HS-5 (cell line): ENCODE measurements at places on chromosomes 6 and 20.
A peak's percentile ranks its signal among the peaks of the same experiment; 100 is the strongest.

DNA sequence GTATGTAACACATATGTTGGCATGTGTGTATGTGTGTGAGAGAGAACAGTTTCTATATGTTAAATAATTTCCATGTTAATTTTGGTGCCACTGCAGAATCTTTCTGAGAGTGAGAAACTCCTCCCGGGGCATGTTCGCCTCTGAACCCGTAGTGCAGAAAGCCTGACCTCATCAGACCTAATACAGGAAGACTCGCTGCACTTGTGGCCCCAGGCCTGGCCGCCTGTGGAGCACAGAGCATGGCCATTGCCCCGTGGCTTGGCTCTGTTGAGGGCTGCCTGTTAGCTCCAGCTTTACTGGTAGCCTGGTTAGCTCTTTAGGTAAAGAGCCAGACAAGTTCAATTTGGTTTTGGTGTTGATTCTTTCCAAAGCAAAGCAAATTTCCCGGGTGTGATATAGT, 25.5 kb downstream of the FARS2 start:
- DNase-seq, result no peak

DNA sequence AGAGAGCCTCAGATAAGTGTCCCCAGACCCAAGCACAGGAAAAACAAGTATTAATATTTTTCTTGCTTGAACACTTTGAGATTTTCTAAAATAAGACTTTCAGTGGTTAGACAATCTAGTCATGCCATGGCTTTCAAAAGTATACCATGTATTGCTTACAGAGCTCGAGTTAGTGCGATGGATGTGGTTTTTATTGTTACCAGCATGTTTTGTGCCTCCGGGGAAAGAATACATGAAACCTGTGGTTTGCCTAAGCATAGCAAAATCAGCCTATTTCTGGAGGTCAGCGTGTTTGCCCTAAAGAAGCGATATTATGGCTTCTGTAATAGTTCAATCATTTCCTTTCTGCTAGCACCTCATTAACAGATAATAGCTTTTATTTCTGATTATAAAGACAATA, 21.6 kb downstream of the RIN2 start:
- DNase-seq, result no peak

GRCh38 chr6:5838656-5839396, 167.9 kb downstream of the NRN1 start:
- no peak for DNase-seq

GRCh38 chr20:22386306-22386623, 198.1 kb downstream of the FOXA2 start:
- no peak for DNase-seq

DNA sequence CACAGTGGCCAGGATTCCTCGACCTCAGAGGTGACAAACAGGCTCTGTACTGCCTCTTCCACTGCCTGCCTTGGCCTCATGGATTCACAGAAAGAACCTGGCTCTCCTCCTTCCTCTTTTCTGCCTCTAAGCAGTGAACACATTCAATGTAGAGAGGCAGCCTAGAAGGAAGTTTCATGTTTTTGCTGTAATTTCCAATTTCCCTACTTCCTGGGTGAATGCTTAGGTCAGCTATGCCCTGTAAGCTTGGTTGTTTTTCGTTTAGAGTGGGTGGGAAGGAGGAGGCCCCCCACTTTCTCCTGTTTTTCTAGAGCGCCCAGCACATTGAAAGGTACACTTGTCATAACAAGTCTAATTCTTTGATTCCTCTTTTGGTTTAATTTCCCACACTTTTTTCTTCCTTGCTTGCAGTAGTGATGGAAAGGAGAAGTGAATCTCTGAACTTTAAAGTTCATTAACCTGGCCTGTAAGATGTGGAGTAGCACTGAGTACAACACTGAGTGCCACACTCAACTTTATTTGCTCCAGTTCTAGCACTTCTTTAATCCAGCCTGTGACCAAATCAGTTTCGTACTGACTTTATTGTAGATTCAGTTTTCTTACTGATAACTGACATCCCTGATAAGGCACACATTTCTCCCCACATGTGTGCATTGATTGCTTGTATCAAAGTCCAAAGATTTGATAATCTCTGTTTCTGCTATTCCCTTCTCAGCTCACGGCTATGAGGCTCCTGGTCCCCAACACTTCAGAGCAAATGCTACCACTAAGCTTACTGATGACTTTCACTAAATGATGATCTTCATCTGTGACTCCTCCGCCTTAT, 100.0 kb upstream of the MAN1A1 start:
- DNase-seq, result no peak

DNA sequence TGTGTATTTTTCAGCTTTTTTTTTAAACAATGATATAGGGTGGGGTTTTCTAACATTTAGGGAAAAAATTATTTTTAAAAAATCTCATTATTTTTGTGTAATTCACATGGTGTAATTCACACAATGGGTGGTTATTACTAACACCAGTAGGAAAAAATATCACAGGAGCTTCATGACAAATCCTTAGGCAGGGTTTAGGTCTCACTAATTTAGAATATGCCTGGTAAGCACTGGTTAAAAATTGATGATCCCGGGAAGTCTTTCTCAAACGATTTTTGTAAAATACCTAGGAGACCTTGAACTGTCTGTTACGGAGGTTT, 29.5 kb upstream of the ZNF217 start:
- DNase-seq, result no peak

GRCh38 chr6:715709-716491, 23.0 kb upstream of the EXOC2 start:
- DNase-seq, result no peak

- DNase-seq, result peak; percentile 79
These were observed 1.3 kb downstream of the RNF24 start for GRCh38 chr20:4014031-4014474.

DNA sequence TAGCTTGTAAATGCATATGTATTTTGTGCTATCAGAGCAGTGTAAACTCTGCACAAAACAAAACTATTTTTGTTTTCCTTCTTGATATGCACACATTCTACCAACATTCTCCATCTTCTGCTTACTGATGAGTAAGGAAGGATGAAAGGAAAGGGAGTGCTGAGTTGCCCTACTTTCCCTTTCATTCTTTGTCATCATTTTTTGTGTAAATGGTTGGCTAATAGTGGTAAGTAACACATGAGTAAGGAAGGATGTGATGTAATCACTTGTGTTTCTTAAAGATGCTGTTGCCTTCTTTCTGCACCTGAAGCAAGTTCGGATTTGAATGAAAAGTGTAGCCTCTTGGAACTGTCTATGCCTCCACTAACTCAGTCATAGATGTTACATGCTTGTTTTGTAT, 4.6 kb upstream of the REV3L start:
- DNase-seq, result no peak

DNA sequence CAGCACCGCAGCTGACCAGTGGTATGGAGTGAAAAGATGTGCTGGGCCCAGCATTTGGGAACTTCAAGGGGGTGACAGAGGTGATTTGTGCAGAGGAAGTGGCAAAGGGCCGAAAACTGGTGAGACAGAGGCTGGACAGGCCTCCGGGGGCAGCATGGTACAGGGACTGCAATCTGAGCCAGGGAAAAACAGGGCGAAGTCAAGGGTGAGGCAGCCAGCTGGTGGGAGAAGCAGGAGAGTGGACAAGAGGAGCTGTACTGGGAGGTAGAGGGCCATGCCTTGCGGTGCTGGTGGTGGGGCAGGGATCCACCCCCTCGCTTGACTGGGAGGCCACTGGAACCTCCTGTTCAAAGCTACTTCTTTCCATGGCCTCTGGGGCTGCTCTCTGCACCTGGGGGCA, 7.3 kb upstream of the GFRA4 start:
- DNase-seq, result no peak

DNA sequence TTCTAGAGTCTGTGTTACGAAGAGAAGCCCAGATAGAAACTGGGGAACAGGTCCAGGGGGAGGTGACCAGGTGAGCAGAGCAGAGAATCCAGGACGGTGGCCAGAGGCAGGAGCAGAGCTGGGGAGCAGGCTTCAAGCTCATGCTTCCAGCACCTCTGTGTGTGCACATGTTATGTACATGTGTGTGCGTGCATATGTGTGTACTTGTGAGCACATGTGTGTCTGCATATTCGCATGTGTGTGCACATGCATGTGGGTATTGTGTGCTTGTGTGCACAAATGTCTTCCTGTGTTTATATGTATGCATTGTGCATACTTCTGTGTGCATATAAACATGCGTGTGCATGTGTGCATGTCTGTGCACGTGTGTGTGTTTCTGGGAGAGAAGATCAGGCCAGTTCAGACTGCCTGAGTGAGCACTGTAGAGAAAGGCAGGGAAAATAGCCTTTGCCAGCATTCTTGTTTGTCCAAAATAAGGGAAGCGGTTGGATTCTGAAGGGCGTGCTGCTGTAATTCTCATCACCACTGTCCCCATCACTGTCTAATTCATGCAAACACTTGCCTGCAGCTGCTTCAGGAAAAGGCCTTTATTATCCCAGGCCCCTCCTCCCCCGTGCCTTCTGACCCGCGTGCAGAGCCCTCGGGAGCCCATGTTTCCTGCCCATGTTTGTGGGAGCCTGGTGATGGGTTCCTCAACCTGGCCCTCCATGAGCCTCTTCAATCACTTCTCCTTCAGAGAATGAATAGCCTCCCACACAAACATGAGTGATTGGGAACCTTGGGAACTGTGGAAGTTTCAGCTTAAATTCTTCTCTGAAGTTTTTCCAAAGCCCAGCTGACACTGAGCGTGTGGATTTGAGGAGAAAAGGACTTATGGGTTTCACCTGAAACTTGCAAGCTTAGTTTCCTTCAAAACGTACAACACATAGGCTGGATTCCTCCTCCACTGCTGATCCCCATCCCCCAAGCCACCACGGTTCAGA, 161.7 kb upstream of the AFDN start:
- no peak for DNase-seq

- DNase-seq, result no peak
These were observed 113.9 kb downstream of the SLC16A10 start for GRCh38 chr6:111201244-111201554.

GRCh38 chr20:58349570-58349969, 39.5 kb upstream of the VAPB start:
- DNase-seq, result peak; percentile 73

DNA sequence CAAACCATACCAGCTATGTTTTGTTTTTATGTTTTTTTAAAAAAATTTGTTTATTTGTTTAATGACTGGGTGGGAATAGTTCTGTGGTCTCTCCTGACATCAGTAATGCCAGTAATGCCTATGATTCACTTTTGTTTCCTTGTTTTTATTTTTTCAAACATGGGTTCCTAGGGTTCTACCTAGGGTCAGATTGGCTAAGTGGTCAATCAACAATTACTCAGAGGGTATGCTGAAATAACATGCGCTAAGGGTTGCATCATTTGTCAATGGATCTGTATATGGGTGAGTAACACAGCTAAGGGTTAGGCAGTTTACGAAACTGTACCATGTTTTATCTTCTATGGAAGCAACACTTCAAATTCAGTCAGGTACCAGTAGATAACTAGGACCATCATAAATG, 583.8 kb upstream of the GJE1 start:
- DNase-seq, result peak; percentile 68

DNA sequence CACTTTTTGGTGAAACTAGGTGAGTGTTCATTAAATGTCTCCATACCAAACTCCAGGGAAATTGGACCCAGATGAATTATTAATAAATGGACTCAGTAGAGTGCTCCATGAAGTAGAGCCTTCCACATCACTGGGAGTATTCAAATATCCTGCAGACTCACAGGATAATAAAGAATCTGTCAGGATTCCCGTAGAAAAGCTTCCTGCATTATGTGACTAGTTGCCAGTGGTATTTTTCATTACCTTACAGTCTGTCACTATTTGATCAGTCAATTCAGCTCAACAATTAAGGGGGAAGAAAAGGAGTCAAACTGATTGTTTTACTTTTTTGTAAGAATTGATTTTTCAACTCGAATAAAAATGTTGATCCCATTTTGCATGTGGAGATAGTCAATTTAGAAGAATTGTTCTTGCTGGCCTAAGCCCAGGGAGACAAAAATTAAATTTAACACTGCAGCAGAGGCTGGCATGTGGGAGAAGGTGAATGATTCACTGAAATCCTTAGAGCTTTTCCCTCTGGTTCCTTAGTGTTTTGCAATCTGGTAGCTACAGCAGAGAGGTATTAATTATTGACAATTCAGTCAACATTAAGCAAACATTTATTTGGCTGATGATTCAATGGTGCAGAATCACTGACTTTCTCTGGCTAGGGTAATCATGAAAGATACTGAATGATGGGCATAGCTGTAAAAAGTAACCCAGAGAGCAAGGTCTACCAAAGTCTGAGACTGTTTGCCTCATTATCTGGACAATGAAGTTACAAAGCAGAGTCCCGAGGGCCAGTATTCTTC, 442.4 kb downstream of the CD83 start:
- DNase-seq, result no peak
